ENCODE measurements at places on chromosomes 13 and 19. TPM values are rescaled to one million over a fixed set of nuclear protein-coding genes. Genes with fewer than 3 reads are reported as not detected.

The TLE5 gene
- 286 TPM for total RNA-seq

The CD22 gene
- 44.5 TPM for total RNA-seq

The KLK1 gene
- total RNA-seq, result 2.3 TPM

The IFNL1 gene
- 1.7 TPM for total RNA-seq

DNA sequence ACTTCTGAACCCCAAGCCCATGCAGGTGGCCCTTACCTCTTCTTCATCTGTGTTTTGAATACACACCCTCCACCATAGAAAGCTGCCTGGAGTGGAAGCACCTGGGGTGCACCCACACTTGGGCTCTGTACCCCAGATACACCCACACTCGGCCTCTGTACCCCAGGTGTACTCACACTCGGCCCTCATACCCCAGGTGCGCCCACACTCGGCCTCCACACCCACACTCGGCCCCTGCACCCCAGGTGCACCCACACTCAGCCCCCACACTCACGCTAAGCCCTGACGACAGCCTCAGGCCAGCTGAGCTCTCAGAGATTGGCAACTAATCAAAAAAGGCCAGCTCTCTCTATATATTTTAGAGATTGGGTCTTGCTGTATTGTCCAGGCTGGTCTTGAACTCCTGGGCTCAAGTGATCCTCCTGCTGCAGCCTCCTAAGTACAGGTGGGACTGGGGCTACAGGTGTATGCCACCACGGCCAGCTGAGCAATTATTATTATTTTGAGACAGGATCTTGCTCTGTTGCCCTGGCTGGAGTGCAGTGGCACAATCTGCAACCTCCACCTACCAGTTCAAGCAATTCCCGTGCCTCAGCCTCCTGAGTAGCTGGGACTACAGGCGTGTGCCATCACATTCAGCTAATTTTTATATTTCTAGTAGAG lies 68.9 kb downstream of the PEX11G start:
- no peak for DNase-seq

GRCh38 chr13:43200736-43201135 lies 177.3 kb downstream of the DNAJC15 start:
- no peak for DNase-seq

- DNase-seq, result no peak
These were observed 5.0 kb downstream of the TNFSF14 start for GRCh38 chr19:6664916-6665315.
